Dermis microvascular lymphatic vessel endothelial cell (primary cell): ENCODE measurements at places on chromosomes 11 and 22.

DNA sequence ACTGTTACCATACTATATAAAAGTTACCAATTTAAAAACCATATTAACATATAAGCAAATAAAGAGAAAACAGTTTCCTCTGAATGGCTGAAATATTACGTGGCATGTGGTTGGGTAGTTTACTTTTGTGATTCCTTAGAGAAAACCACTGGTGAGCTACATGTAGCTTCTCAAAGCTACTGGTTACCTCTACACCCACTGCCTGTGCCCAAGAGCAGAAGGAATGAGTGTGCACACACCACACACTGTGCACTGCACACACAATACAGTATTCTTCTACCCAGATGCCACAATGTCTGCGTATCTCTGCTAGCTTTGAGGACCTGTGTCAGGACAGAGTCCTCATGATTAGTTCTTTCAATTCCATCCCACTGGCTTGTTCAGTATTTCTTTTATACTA is 25.5 kb upstream of the YPEL1 start:
- no peak for DNase-seq

- no peak for DNase-seq
These were observed 208.6 kb downstream of the KIRREL3 start for GRCh38 chr11:126791991-126792390.

- no peak for DNase-seq
These were observed 402.3 kb upstream of the NARS2 start for GRCh38 chr11:78977009-78977408.

GRCh38 chr11:126892756-126893155 is 107.8 kb downstream of the KIRREL3 start:
- DNase-seq: no peak

DNA sequence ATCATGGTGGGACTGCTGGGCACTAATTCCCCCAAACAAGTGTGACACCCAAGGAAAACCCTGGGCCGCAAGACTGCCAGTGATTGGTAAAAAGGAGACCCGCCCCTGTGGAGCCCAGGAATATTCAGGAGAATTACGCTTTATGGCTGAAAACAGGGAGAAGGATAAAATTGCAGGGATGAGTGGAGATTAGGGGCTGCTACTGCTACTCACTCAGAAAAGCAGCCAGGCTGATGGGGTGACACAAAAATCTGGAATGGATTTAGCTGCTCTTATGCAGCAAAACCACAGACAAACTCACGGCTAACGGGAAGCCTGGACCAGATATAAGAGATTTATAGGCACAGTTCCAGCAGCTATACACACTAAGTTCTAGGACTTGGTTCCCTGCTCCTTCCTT is 4.4 kb upstream of the FBXO3 start:
- no peak for DNase-seq

- no peak for DNase-seq
These were observed 72.1 kb downstream of the WNT11 start for GRCh38 chr11:76134239-76134638.
